ENCODE measurements at places on chromosomes 6 and 20. TPM values are rescaled to one million over a fixed set of nuclear protein-coding genes. Genes with fewer than 3 reads are reported as not detected.

GRCh38 chr6:90290811-90291420 lies 5.7 kb downstream of the BACH2 start:
- no peaks in the 10 kb centered on the region for H3K4me1 ChIP-seq
- no peak overlapping the region for H3K4me3 ChIP-seq
- DNase-seq = no peak
- H3K27me3 ChIP-seq = no peaks in the 10 kb centered on the region
- H3K36me3 ChIP-seq = no peaks in the 10 kb centered on the region
- no peak overlapping the region for H3K27ac ChIP-seq

DNA sequence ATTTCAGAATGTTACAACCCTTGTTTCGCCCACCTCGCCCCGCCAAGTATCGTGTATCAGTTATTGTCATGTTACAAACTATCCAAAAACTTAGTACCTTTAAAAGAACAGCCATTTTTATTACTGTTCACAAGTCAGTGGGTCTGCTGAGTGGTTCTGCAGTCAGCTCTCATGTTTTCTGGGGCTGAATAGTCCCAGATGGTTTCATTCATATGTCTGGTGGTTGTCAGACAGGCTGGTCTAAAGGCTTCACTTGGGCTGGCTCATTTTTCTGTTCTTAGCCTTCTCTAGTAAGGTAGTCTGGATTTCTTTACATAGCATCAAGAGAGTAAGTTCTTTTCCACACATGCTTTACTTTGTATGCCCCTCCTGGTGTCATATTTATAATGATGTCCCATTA lies 8.6 kb downstream of the ZNF292 start:
- H3K27me3 ChIP-seq = no peaks in the 10 kb centered on the region
- no peak for DNase-seq
- no peaks in the 10 kb centered on the region for H3K36me3 ChIP-seq
- no peak overlapping the region for H3K4me3 ChIP-seq
- no peak overlapping the region for H3K27ac ChIP-seq

DNA sequence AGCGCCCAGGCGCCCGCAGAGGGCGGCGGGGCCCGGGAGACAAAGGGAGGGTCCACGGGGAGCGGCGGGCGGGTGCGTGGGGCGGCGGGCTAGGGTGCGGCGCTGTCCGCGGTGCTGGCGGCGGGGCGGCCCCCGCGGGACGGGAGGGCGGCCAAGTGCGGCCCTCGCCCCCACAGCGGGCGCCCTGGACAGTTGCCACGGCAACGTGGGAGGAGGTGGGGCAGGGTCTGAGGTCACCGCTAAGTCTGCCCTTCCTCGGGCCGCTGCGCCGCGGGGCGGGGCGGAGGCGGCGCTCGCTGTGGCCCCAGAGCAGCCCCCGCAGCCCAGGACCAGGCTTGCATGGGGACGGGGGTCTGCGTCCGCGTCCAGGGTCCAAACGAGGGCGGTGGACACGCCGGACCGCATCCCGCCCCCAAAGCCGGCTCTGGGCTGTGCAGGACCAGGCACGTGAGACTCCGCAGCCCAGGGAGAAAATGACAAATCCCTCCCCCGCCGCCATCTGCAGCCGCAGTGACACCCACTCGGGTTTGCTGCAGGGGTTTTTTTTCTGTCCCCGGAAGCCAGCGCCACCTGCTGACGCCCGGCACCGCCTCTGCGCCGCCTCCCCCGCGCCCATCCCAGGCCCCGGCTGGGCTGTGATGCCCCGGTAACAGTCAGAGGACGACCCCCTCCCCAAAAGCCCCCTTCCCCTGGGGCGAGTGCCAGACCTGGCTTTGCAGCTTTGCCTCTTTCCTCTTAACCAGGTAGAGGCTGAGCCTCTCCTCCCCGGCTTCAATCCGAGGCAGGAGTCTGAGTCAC lies 36.8 kb downstream of the YTHDF1 start:
- no peak overlapping the region for H3K27ac ChIP-seq
- peak; percentile 20 for DNase-seq
- peaks cover 33% of the 10 kb centered on the region for H3K4me1 ChIP-seq
- no peaks in the 10 kb centered on the region for H3K36me3 ChIP-seq

- H3K27ac ChIP-seq = no peak overlapping the region
- no peak overlapping the region for H3K4me3 ChIP-seq
- peaks cover 22% of the 10 kb centered on the region for H3K4me1 ChIP-seq
- H3K36me3 ChIP-seq = no peaks in the 10 kb centered on the region
Measured at GRCh38 chr6:167663784-167664443, 162.8 kb upstream of the AFDN start.

GRCh38 chr6:12097791-12098190 lies 85.7 kb downstream of the HIVEP1 start:
- no peaks in the 10 kb centered on the region for H3K27me3 ChIP-seq
- no peaks in the 10 kb centered on the region for H3K4me1 ChIP-seq
- H3K36me3 ChIP-seq = no peaks in the 10 kb centered on the region
- H3K27ac ChIP-seq = no peak overlapping the region

DNA sequence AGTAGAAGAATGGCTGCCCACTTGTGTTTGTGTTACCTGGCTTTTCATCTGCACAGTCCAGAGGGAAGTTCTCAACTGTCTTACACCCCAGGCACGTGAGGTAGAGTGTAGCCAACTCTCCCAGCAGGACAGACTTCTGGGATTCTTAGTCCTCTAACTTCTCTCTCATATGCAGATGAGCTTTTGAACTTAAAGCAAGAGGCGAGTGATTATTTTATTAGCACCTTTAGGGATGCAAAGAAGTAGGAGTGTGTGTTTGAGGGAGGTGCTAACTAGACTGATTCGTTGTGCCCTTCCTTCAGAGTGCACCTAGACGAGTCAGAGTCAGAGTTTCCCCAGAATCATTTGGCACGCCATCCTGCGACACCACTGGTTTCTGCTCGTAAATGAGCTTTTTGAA lies 10.8 kb downstream of the CDYL start:
- no peak overlapping the region for H3K4me3 ChIP-seq
- no peaks in the 10 kb centered on the region for H3K27me3 ChIP-seq
- H3K36me3 ChIP-seq = no peaks in the 10 kb centered on the region

- no peak for DNase-seq
- H3K27me3 ChIP-seq = no peaks in the 10 kb centered on the region
- no peaks in the 10 kb centered on the region for H3K36me3 ChIP-seq
- H3K27ac ChIP-seq = no peak overlapping the region
- no peaks in the 10 kb centered on the region for H3K4me1 ChIP-seq
- H3K4me3 ChIP-seq = no peak overlapping the region
Measured at GRCh38 chr6:90890683-90891330, 303.9 kb upstream of the MAP3K7 start.

DNA sequence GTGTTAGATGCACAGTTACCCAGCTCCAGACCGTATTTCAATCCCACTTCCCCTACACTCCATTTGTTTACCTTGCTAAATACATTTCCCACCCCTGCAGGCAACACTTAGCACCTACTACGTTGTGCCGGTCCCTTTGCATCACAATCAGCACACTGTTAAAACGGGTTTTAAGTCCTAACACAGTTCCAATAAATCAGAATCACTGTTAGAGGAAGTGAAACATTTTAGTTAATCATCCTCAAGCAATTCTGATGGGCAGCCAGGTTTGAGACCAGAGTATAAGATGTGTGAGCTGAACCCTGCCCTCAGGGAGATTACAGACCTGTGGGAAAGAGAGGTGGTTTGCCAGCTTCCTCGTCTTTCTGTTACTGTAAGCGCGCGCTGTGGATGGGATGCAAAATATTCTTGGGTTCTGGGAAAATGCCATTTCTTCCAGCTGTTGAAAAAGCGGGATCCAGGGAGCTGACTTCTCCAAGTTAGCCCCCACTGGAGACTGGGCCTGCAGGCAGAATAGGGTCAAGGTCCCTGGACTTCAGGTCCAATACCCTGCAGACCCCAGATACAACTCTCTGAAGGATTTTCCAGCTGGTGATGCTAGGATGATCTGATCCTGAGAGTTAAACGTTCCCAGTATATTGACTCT lies 3.1 kb downstream of the ZCCHC3 start:
- H3K36me3 ChIP-seq = no peaks in the 10 kb centered on the region
- no peak overlapping the region for H3K4me3 ChIP-seq
- no peak for DNase-seq
- H3K27me3 ChIP-seq = no peaks in the 10 kb centered on the region

GRCh38 chr6:514396-514978 lies 122.9 kb downstream of the IRF4 start:
- DNase-seq = no peak
- no peaks in the 10 kb centered on the region for H3K27me3 ChIP-seq
- H3K36me3 ChIP-seq = no peaks in the 10 kb centered on the region
- H3K4me3 ChIP-seq = no peak overlapping the region

DNA sequence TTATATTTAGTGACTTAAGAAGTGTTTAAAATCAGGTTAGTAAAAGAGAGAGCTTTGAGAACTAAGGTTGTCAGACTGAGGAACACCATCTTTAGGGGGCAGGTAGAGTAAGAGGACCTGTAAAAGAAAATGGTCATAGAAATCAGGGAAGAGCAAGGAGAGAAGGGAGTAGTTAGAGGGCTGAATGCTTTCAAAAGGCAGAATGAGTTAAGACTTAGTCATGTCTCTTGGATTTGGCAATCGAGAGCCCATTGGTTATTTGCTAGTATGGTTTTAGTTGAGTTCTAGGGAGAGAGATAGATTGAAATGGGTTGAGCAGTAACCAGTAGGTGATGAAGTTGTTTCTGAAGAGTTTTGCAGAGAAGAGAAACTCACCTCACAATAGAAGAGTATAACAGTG lies 51.1 kb downstream of the RALGAPB start:
- no peak overlapping the region for H3K4me3 ChIP-seq
- no peak for DNase-seq
- H3K27ac ChIP-seq = no peak overlapping the region
- H3K36me3 ChIP-seq = no peaks in the 10 kb centered on the region
- H3K4me1 ChIP-seq = no peaks in the 10 kb centered on the region

GRCh38 chr20:8423482-8423881 lies 291.4 kb downstream of the PLCB1 start:
- no peak overlapping the region for H3K27ac ChIP-seq
- peaks cover 14% of the 10 kb centered on the region for H3K4me1 ChIP-seq
- no peaks in the 10 kb centered on the region for H3K36me3 ChIP-seq
- no peak for DNase-seq
- no peaks in the 10 kb centered on the region for H3K27me3 ChIP-seq
- no peak overlapping the region for H3K4me3 ChIP-seq

GRCh38 chr6:162332365-162332764 lies 395.2 kb downstream of the PRKN start:
- no peaks in the 10 kb centered on the region for H3K4me1 ChIP-seq
- no peak overlapping the region for H3K27ac ChIP-seq
- H3K4me3 ChIP-seq = no peak overlapping the region
- no peaks in the 10 kb centered on the region for H3K36me3 ChIP-seq
- H3K27me3 ChIP-seq = no peaks in the 10 kb centered on the region
- DNase-seq = no peak

DNA sequence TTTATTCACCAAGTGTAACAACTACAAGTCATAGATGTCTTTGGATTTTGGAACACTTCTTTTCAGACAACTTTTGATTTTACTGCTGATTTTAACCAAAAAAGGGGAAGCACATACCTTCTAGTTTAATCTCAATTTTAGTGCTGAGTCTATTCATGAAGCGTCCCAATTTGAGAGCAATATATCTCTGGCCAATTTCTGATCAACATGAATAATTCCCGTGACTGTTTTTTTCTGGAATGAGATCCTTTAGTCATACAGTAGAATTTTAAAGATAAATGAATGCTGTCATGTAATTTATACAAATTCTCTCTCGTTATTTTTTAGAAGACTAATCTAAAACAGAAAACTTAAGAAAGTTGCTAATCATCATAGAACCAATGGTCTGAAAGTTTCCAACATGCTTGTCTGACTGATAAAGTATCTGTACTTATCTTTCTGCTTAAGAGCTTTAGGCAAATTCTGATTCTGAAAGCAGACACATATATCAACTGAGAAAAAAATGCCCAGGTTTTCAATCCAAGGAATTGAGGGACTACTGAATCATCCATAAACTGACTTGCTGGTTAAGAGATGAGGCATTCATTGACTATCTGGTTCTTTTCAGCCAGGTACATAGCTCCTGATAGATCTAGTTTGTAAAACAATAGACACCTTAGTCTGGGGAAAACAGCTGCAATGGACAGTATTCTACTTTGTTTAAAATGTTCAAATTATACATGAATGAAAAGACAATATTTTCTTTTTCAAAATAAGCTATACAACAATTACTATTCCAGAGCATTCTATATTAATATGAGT lies 657.5 kb downstream of the RFPL4B start:
- no peak for DNase-seq
- H3K36me3 ChIP-seq = no peaks in the 10 kb centered on the region
- no peaks in the 10 kb centered on the region for H3K4me1 ChIP-seq
- H3K27ac ChIP-seq = no peak overlapping the region
- no peaks in the 10 kb centered on the region for H3K27me3 ChIP-seq

DNA sequence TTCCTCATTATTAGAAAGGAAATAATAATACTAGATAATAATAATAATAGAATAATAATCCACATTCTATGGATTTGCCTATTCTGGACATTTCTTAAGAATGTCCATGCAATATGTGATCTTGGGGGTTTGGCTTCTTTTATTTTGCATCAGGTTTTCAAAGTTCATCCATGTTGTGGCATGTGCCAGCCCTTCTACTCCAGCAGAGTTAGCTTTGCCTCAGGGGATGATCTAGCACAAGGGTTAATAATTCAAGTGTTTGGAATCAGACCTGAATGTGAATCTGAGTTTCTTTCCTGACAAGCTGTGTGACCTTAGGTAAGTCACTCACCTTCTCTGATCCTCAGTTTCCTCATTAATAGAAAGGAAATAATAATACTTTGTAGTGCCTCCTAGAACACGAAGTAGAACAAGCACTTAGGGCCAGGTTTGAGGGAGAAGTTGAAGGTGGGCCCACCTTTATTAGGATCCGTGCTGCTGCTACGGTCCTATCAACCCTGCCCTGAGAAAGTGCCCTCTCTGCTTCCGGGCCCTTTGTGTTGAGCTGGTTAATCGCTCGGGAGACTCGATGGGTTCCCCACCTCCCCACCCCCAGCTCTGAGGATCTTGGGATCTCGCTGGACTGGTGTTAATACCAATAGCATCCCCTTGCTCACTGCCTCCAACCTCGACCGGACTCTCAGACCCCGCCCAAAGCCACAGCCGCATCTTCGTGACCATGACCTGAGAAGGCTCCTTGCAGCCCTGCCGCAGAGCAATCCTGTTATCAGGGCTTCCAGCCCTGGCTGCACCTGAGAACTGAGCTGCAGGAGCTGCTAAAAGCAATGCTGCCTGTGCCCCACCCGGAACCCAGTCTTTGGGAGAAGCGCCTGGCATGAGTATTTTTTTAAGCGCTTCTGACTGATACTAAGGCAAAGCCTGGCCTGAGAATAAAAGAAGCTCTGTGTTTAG lies 26.9 kb downstream of the RBM38 start:
- no peak overlapping the region for H3K4me3 ChIP-seq
- no peak overlapping the region for H3K27ac ChIP-seq

Gene ZSCAN23
- 1.2 TPM for total RNA-seq

Gene OR2H2
- not detected for total RNA-seq

Gene NKX2-4
- not detected for total RNA-seq

Gene PAX1
- total RNA-seq = not detected

Gene MRAP2
- 0.22 TPM for total RNA-seq

Gene RNF144B
- total RNA-seq = 16.6 TPM

Gene KHDC1
- total RNA-seq = 2.8 TPM

Gene HACE1
- total RNA-seq = 6.5 TPM

Gene RAET1G
- not detected for total RNA-seq

Gene ATG5
- 16.5 TPM for total RNA-seq

Gene TCF21
- total RNA-seq = 2.1 TPM

Gene RAD21L1
- total RNA-seq = not detected

Gene SLC16A10
- total RNA-seq = 8.0 TPM

Gene GPR6
- not detected for total RNA-seq

Gene CPNE5
- total RNA-seq = 65.3 TPM

Data from heart right ventricle (tissue), 16 donors.